ENCODE measurements at places on chromosomes 5 and 9. TPM values are rescaled to one million over a fixed set of nuclear protein-coding genes. Genes with fewer than 3 reads are reported as not detected.

- DNase-seq, result no peak
Measured at GRCh38 chr9:95727947-95728520, 147.5 kb upstream of the ERCC6L2 start.

DNA sequence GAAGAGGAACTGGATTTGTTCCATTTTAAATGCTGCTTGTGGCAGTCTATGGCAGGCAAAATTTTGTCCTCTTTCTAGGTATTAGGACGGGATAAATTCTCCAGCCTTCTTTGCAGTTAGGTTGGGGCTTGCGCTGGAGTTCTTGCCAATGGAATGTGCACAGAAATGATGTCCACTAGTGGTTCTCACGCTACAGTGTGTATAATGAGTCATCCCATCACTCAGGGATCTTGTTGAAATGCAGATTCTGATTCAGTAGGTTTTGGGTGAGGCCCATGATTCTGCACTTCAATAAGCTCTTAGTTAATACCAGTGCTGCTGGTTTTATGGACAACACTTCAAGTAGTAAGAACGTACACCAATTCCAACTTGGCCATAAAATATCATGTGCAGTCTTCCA is 317.6 kb upstream of the KLF4 start:
- DNase-seq, result no peak

DNA sequence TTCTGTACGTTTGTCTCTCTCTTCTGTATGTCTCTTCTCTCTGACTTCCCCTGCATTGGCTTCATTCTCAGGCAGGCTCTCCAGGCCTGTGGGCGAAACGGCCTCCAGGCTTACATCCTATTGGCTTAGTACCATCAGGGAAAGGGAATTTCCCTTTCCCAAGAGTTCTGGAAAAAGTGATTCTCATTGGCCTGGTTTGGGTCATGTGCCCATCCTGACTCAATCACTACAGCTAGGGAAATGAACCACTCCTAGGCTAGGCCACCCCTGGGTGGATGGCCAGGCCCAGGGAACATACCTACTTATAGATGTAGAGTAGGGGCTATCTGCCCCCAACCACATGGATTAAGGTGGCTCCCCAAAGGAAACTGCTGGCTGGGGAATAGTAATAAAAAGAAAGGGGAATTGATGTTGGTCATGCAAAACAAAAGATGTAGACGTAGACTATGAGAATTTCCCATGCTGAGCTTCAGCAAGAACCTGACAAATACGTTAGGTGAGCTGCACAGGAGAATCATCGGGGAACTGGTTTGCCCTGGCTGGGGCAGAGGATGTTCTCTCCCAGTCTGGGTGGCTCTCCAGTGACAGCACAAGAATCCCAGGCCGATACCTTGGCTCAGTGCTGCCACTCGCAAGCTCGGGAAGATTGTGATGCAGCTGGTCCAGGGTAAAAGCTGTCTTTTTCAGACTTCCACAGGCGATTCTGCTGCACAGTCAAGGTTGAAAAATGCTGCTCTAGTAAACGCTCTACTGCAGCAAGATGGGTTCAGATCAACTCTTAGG is 3.7 kb upstream of the EGR1 start:
- DNase-seq, result no peak

DNA sequence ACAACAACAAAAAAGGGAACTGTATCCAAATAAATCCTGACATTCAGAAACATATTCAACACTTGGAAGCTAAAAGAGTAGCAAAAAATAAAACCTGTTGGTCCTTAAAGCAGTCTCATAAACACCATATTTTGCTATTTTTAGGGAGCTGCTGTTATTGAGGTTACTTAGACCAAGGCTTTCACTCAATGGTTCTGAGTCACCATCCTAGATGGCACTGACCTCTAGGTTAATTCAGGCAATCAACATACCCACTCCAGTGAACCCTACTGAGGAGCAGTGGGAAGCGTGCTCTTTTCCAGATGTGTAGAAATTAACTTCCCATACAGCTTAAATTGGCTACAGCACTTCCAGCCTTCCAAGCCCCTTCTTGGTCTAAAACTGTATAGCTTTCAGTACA is 5.2 kb downstream of the GNAQ start:
- DNase-seq, result no peak

- no peak for DNase-seq
Measured at GRCh38 chr9:80072451-80072850, 500.7 kb downstream of the TLE4 start.

FRMPD1 gene
- total RNA-seq, result 0.32 TPM

GPR151 gene
- not detected for total RNA-seq

SLC31A2 gene
- 1.5 TPM for total RNA-seq

GFPT2 gene
- total RNA-seq, result 143 TPM

All from H1 (cell line).